ENCODE measurements at places on chromosomes 13 and 19.

DNA sequence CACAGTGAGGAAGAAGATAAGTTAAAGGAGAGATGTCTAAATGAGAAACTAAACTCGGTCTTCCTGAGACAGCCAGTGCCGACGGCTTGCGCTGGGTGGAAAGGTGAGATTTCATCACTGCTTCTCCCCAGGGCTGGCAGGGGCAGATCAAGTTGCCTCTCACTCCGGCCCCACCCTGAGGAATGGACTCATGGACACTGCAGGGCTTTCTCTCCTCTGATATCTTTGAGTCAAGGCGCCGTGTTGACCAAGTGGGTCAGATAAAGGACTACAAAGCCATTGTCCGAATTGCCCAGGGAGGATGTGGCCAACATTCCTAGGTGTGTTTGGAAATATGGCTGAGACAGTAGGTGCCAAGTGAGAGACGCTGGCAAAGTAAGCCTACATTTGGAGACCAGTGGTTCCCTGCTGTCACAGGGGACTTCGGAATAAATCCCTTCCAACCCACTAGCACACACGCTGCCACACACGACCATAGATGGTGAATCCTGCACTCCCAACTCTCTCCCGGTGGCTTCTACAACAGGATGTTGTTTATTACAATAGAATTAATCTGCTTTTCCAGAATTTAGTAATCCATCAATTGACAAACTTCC is 156.5 kb upstream of the TSC22D1 start:
- no peak for DNase-seq

- peak; percentile 19 for DNase-seq
Measured at GRCh38 chr19:48543121-48543710, 8.8 kb upstream of the SULT2B1 start.

GRCh38 chr13:30301827-30302226 is 5.5 kb downstream of the KATNAL1 start:
- DNase-seq, result no peak

DNA sequence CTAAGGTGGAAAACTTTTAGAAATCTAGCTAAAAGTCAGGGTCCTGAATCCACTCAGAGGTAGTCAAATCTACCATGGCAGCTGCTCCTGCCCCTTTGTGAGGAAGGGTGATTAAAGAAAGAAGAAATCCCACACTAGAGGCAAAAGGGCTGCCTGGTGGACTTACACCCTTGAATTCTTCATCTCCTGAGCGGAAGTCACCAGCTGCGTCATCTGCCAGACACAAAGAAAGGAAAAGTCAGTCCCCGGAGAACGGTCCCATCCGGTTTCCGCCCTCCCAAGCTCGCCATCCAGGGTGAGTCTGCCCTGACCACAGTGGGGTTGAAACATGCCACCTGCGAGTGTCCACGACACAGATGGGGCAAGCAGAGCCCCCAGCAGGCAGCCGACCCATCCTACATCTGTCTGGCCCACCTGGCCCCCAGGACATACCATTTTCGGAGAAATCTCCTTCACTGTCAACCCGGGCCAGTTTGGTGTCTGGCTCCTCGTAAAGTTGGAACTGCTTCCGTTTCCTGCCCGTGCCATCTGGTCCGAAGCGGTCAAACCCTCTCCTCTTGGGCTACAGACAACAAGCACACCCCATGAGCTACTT is 7.7 kb downstream of the AKAP8 start:
- DNase-seq, result no peak

DNA sequence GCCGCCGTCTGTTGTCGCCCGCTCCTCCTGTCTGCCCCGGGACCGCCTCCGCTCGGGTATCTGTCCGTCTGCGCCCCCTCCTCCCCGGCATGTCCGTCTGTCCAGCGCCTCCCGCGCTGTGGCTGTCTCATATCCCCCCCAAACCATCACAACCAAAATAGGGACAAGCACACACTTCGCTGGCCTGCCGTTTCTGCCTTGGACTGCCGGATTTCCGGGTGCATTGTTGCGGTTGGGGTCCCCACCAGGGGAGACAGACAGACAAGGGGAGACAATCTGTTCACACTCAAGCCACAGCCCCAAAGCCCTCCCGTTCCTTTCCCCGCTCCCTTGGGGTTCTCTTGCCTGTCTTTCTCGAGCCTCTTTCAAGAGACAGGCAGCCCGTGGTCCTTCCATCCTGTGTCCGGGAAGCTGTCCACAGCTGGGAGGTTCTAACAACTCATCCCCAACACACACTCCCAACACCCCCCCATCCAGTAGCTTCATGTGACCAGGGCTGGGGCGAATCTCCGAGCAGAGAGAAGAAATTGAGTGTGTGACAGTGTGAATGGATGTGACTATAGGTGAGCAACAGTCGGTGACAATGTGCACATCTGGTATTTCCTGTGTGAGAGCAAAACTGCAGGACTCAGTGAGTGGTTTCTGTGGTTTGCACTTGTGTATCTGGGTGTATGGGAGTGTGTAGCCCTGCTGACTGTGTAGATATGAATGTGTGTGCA is 16.5 kb upstream of the FOSB start:
- DNase-seq, result no peak

GRCh38 chr19:37909661-37910199 is 2.7 kb downstream of the SIPA1L3 start:
- DNase-seq, result no peak

DNA sequence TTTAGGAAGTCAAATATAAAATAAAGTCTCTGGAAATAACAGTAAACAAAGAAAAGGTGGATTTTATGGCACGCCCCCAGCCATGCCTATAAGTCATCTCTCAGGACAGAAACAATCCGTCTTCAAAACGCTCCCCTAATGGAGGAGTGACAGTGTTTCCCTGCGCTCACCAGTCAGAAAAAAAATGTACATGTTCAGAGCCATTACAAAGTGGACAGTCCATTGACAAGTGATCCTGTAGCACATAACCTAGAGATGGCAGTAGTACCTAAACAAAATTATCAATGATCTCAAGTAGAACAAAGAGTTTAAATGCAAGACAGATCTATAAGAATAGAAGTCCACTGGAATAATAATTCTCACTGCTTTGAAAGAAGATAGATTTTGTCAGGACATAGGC is 891.7 kb upstream of the MIR17HG start:
- DNase-seq, result no peak

Measured in LoVo (cell line).